ENCODE measurements at places on chromosomes 2 and 18. TPM values are rescaled to one million over a fixed set of nuclear protein-coding genes. Genes with fewer than 3 reads are reported as not detected.

DNA sequence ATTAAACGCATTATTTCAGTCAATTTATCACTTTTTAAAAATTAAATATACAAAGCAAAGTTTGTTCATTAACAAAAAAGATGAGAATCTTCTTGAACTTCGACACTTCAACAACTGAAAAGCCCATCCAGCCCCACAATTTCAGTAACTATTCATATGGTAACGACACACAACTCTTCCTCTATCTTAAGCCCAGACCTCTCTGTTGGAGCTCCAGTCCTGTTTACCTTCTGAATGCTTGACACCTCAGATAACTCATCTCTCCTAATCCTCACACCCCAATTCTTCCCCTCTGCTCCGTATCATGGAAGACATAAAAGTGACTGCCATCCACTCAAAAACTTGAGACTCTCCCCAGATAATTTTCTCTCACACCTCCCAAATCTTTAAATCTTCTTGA lies 12.6 kb downstream of the USP37 start:
- no peak for DNase-seq

DNA sequence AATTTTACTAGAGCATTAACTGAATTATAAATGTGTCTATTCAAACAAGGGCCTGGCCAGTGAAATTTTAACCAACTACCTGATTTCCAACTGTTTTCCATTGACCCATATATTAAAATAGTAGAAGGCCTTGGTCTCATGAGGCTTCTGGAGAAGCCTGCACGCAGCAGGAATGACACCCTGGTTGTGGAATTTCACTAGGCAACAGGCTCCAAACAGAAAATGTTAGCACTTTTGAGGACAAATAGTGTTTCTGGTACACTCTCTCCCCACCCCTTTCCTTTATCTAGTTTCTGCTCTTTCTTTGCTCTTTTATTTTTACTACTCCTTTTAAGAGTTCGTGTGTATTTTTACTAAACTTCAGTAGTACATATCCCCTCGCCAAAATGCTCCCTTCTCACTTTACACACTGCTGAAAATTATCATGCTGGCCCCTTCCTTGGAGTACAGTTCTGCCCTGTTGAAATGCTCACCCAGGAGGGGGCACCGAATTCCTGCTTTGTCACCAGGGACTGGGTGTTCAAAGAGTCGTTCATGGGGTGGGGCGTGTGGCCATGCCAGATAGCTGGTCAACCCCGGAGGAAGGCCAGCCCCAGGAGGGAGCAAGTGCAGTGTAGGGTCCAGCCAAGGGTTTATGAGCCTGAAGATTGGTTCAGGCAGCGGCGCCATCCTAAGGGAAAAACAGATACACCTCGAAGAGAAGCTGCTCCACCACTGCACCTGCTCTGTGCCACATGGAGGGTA lies 22.1 kb upstream of the COL6A3 start:
- peak; percentile 72 for DNase-seq

FBXO36 gene
- total RNA-seq: 8.8 TPM

DNA sequence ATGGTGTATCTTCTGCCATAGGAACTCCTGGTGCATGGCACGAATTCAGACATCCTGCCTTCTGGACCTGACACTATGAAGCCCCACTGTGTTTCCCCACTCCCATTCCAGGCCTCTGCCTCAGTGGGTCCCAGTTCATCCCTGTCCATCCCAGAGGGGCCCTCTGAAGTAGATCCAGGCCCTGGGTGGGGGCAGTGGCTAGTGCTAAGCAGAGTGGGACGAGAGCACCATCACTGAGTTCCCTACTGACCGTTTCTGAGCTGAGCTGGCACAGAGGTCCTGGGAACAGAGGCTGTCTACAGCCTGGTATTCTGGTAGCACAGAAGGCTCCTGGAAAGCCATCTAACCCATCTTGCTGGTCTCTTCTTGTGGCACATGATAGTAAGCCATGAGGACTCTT lies 54.0 kb downstream of the ATOH8 start:
- DNase-seq: peak; percentile 8

CPS1 gene
- total RNA-seq: 4.6 TPM

GCG gene
- total RNA-seq: not detected

CNDP1 gene
- 1.0 TPM for total RNA-seq

DNA sequence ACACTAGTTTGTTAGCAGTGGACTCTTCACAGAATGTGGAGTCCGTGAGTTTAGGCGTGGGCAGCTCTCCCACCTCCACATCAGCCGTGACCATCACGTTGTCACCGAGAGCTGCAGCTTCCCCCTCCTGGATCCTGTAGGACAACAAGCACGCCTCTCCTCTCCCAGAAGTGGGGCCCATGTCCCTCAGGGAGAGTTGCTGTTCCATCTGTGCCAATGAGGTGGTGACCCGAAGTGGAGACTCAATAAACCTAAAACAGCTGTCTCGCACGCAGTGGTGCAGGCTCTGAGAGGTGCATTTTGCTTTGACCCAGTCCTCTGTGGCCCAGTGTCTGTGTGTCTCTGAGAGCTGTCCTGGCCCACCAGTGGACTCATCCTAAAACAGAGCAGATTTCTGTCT lies 456.5 kb upstream of the SOX11 start:
- no peak for DNase-seq

DNA sequence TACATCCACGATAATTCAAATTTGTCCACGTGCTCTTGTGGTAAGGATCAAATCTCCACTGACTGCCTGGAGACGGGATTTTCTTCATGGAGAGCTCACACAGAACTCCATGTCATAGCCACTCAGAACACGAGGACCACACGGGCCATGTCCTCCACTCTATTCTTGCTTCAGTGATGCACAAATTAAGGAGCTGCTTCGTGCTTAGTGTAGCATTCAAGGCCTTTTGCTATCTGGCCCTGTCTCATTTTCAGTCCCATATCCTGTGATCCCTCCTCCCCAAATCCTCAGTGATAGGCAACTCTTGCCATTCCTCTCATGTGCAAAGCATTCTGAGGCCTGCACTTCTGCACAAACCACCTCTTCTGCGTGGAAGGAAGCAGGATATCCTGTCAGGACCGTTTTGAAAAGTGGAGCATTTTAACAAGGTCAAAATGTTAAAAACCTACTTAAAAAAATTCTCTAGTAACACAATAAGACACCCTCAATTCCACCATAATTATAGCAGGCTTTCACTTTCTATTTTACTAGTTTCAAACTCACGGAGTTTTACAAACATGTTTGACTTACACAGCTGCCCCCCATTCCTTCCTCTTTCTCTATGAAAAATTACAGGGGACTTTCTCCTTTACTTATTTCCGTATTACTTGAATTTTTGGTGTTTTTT lies 35.2 kb downstream of the ST3GAL5 start:
- no peak for DNase-seq

- DNase-seq: no peak
Measured at GRCh38 chr2:122863532-122863931, 1108.1 kb downstream of the TSN start.

DNA sequence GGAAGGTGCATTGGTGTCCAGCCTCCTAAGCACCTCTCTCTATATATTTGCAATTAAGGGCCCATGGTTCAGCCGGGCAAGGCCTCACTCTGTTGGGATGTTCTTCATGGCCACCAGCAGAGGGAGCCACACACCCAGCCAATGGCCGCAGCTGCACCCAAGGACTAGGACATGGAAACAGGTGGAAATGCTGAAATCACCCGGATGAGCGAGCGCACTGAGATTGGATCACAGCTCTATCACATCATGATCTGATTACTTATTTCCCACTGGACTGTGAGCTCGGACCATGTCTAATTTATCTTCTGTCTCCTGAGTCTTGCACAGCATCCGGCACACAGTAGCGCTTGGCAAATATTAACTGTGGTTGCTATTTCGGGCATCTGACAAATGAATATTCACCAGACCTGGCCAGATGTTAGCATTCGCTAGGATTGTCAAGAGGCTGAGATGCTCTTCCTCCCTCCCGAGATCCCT lies 31.2 kb downstream of the KIF3C start:
- peak; percentile 65 for DNase-seq

- DNase-seq: no peak
Measured at GRCh38 chr18:9092665-9093064, 9.8 kb upstream of the NDUFV2 start.
